Stimulated activated CD4-positive, alpha-beta T cell treated with anti-CD3 and anti-CD28 coated beads, Interleukin-2, amount 100 ng/mL, for 24 hours (primary cell): ENCODE measurements at places on chromosomes 13 and 19.

- DNase-seq: no peak
Measured at GRCh38 chr19:10299545-10300458, 9.8 kb downstream of the ZGLP1 start.

- DNase-seq: no peak
Measured at GRCh38 chr19:465056-465816, 4.4 kb upstream of the SHC2 start.

- no peak for DNase-seq
Measured at GRCh38 chr19:3844596-3844995, 24.2 kb downstream of the ZFR2 start.

DNA sequence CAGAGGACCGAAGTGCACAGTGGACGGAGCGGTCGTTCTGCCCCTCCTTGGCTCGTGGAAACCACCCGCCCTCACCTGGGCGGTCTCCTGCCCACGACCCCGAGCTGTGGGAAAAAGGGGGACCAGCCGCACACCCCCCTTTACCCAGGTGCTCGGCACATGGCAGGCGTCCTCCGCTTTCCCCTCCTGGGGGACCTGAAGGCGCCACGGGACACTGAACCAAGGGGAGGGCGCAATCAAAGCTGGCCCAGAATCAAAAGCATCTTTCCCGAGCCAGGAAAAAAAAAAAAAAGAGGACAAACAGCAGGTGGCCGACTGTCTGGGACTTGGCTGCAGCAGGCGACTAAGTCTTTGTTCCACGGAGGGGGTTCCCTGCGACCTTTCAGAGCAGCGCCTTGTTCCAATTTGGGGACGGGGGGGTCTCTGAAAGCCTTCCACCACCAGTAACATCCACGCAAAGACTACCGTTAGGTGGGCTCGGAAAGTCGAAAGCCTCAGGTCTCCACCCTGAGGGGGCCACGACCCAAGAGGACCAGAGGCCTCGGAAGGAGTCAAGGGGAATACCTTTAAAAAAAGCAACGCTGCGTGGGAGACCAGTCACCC lies 1.1 kb downstream of the MBD3 start:
- DNase-seq: no peak

DNA sequence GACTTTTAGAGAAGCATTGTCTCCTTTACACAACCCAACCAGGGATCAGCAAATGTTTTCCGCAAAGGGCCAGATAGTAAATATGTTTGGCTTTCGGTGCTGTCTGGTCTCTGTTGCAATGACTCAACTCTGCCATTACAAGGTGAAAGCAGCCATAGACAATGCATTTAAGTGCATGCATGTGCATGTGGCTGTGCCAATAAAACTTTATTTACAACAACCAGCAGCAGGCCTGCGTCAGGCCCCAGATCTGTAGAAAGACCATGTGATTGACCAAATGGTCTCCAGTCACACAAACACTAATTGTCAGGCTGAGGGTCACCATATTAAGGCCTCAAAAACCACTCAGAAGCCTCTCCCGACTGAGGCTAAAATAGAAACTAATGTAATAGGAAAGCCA lies 8.1 kb downstream of the RAB20 start:
- no peak for DNase-seq

- no peak for DNase-seq
Measured at GRCh38 chr13:76887076-76887563, 915 bp upstream of the KCTD12 start.

GRCh38 chr19:8352134-8352827 lies 9.2 kb upstream of the KANK3 start:
- no peak for DNase-seq

GRCh38 chr19:4172861-4173473 lies 9.4 kb downstream of the SIRT6 start:
- peak; percentile 77 for DNase-seq

- DNase-seq: peak; percentile 70
Measured at GRCh38 chr19:18167975-18168645, 5.5 kb upstream of the IFI30 start.

- no peak for DNase-seq
Measured at GRCh38 chr19:2239173-2239572, 2.5 kb downstream of the SF3A2 start.

GRCh38 chr19:7267792-7268704 lies 26.2 kb downstream of the INSR start:
- DNase-seq: no peak

DNA sequence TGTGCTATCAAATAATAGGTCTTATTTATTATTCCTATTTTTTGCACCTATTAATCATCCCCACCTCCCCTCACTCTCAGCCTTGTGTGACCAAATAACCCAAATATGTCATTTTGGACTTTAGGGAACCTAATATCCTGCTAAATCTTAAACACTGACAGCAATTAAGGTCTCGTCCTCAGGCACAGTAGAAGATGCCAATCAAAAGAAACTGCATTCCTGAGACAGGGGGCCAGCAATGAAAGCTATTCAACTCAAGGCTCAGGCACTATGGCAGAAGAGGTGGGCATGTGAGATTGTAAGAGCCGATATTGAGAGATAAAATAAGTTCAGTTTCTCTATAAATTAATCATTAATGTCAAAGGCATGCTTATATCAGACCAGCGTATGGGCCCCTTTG lies 1437.7 kb upstream of the PCDH9 start:
- no peak for DNase-seq

- no peak for DNase-seq
Measured at GRCh38 chr13:60013166-60013565, 150.6 kb downstream of the DIAPH3 start.

- no peak for DNase-seq
Measured at GRCh38 chr13:110698689-110699088, 7.2 kb downstream of the CARS2 start.

DNA sequence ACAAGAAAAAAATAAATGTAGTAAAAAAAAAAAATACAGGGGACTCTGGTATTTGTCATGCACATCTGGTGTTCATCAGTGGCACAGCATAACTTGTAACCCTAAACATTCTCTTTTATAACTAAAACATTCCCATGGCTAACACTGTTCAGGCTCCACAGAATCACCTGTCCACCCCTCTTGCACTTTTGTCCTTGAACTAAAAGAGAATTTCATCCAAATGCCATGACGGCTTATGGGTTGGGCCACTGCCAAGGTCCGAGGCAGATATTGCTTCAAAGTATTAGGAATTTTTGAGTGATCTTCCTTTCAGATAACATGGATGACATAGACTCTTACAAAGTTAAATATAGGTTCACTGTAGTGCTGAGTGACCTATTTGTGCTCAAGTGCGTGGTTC lies 25.7 kb upstream of the SERP2 start:
- no peak for DNase-seq

DNA sequence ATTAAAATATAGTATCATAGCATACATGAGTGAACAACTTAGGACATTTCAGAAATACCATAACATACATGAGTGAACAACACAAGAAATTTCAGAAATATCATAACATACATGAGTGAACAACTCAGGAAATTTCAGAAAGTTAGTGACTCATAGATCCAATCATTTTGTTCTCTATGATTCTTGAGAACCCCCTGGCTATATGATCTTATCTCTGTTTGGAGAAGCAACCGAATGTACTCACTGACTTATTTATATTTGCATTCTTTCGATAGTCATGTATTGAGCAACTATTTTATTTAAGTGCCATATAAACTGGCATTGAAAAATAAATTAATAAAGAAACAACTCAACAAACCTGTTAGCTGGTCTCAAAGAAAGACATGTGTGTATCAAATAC lies 251.1 kb downstream of the EFNB2 start:
- no peak for DNase-seq

- peak; percentile 57 for DNase-seq
Measured at GRCh38 chr19:30666301-30666803, 294.2 kb downstream of the ZNF536 start.

DNA sequence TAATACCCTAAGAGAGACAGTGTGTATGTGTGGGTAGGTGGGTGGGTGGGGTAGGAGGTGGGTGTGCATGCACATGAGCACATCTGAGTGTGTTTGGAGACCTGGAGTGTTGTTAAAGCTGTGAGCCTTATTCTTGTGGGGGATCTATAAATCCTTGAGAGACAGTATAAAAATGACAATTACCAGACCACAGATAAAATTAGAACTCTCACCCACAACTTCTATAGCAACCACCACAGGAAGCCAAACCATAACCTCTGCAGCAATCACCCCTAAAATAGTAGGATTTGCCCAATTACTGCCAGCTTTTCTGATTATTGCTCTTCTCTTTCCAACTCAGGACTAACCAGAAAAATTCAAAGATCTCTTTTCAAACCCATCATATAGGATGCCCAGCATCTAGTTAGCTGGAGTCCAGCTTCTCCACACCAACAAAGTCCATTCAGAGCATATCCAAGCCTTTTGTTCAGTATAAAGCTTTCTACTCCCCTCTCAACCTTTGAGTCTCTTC lies 93.4 kb upstream of the SLITRK1 start:
- no peak for DNase-seq

DNA sequence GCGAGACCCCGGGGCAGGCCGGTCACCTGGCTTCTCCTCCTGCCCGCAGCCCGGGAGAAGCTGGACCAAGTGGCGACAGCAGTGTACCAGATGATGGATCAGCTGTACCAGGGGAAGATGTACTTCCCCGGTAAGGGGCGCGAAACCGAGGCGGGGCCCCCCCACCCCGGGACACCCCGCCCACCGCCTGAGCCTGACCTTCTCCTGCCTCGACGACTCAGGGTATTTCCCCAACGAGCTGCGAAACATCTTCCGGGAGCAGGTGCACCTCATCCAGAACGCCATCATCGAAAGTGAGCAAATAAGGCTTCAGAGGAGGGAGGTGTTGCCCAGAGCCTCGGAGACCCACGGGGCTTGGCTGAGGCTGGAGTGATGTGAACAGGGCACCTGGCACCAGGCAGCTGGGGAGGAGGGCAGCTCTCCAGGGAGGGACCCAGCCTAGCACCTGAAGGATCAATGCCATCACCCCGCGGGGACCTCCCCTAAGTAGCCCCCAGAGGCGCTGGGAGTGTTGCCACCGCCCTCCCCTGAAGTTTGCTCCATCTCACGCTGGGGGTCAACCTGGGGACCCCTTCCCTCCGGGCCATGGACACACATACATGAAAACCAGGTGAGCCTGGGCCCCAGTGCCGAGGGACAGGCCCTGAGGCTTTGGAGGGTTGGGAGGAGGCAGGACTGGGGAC lies 629 bp downstream of the IZUMO4 start:
- DNase-seq: peak; percentile 67

GRCh38 chr13:72889495-72889894 lies 107.6 kb downstream of the PIBF1 start:
- no peak for DNase-seq

GRCh38 chr13:112657850-112658445 lies 31.9 kb upstream of the ATP11A start:
- no peak for DNase-seq

- DNase-seq: peak; percentile 43
Measured at GRCh38 chr19:19597809-19598306, 20.6 kb downstream of the PBX4 start.

DNA sequence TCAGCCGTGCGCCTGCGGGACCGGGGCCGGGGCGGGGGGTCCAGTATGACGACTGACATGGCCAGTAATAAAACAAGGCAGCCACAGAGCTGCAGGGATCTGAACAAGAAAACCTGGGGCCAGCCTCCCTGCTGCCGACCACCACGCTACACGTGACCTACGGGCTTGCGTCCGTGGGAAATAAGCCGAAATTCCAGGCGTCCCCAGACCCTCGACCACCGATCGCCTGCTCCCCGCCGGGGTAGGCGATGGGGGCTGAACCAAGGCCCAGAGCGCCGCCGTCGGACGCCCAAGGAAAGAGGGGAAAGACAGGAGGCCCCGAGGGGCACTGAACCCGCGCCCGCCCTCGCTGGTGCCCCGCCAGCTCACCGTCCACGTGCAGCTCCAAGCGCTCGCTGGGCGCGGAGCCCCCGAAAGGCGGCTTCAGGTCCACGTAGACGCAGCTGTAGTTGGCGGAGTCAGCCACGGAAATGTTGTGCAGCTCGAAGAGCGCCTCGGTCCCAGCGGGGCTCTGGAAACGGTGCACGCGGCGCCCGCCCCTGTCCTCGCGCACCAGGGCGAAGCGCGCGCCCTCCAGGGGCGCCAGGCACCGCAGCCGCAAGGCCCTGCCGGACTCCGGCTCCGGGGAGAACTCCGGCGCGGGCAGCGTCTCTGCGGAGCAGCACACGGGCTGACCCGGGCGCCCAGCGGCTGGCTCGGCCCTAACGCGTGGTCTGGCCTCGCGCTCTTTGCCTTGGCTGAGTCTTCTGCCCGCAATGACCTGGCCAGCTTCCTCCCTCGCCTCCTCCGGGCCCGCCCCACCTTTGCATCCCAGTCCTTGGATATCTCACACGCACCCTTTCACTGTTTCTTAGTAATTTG lies 3.1 kb downstream of the A1BG start:
- DNase-seq: no peak

GRCh38 chr13:39847336-39847735 lies 191.9 kb downstream of the COG6 start:
- no peak for DNase-seq

- no peak for DNase-seq
Measured at GRCh38 chr13:106213028-106213757, 322.3 kb downstream of the EFNB2 start.

- DNase-seq: no peak
Measured at GRCh38 chr13:48504606-48505005, 28.3 kb downstream of the RCBTB2 start.

DNA sequence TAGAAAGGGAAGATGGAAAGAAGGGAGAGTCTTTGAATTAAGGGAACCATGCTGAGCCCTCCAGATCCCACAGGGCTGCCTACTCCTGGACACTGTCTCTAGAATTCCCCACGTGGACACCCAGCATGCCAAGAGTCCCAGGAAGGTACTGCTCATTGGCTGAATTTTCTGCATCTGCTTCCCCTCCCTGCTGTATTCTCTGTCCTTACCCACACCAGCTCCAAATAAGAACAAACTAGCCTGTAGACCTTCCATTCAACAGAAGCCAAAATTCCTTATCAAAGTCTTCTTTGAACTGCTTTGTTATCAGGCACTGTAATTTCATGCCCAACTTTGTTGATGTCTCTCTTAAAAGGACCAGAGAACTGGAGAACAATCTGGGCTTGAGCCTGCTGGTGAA lies 305.9 kb upstream of the ARGLU1 start:
- no peak for DNase-seq

DNA sequence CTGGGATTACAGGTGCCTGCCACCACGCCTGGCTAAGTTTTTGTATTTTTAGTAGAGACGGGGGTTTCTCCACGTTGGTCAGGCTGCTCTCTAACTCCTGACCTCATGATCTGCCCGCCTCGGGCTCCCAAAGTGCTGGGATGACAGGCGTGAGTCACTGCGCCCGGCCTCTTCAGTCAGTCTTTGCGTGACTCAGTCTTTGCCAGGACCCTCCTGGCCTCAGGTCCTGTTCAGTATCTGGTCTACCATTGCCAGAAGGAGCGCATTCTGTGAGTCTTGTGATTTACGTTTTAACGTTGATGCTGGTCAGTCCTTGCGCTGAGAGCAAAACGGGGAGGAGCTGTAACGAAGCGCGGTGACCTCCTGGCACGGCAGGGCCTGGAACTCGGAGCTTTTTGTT lies 7.6 kb upstream of the HMG20B start:
- no peak for DNase-seq
